ENCODE measurements at places on chromosomes 2 and 18. TPM values are rescaled to one million over a fixed set of nuclear protein-coding genes. Genes with fewer than 3 reads are reported as not detected.

- no peak for DNase-seq
These were observed 256.9 kb downstream of the CDH19 start for GRCh38 chr18:66346833-66347588.

Gene MRO
- polyA plus RNA-seq = not detected

Gene VWC2L
- 0.36 TPM for polyA plus RNA-seq

Gene PLA2R1
- polyA plus RNA-seq = not detected

GRCh38 chr18:46536215-46536874, 120.7 kb downstream of the LOXHD1 start:
- peak; percentile 5 for DNase-seq

DNA sequence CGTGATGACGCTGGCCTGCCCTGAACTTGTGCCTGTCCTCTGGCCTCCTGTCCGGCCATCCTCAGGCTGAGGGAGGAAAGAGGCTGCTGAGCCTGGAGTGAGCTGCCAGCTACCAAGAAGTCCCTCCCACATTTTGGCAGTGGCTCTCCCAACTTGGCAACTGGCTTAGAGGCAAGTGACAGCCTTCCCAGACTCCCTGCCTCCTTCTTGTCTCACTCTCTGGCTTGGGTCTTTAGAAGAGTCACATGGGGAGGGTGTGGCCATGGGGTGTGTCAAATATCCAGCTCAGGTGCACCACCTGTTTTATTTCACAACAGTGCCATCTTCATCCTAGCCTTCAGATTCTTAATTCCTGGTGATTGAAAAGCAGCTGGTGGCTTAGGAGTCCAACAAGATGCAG, 222.9 kb downstream of the PRKCE start:
- peak; percentile 40 for DNase-seq

Gene EIPR1
- polyA plus RNA-seq = 28.2 TPM

Gene ACKR3
- 5.7 TPM for polyA plus RNA-seq

DNA sequence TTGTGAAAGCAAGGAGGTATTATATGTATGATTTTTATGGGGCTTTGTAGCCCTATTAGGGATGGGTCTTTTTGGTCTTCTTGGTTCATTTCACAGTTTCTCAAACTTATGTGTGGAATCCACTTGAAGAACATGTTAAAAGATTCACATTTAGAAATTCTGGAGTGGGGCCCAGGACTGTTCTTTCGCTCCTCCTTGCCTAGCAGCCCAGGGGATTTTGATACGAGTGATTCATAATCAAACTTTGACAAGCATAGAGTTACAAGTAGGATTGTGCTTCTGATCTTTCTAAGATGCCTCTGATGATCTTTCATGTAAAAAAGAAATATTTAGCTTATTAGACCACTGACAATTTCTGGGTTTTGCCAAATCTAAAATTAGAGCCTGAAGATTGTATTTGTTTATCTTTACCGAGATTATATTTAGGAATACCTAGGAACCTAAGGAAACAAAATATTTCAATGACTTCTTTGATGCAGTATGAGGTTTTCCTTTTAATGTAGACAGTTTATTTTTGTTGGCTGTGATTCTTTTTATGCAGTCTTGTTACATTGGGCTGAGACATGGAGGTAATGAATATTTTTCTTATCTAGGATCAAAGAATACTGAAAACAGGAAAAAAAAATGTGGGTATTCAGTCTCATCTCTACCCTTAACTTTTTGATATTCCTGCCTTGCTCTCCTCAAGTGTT, 324.0 kb downstream of the PARD3B start:
- no peak for DNase-seq

- peak; percentile 29 for DNase-seq
These were observed 173.7 kb downstream of the ASXL3 start for GRCh38 chr18:33751613-33752221.

GRCh38 chr2:85784474-85784986, 30.7 kb downstream of the ATOH8 start:
- no peak for DNase-seq

Gene IL36RN
- not detected for polyA plus RNA-seq

GRCh38 chr18:78632111-78632541, 347.5 kb upstream of the SALL3 start:
- no peak for DNase-seq

DNA sequence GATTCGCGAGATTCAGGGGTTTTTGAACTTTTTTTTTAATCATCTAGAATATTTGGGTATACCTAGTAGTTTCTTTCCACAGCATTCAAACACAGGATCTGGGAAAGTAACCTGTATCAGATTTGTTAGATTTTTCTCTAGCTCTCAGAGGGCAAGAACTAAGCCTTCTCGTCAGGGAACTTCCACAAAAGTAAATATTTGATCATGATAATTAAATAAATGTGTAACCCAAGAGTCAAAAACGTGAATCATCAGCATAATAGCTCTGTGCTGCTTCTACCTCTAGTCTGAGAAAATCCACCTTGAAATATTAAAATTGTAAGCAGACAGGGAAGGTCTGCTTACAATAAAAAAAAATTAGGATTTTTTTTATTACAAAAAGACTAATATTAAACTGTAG, 225.7 kb upstream of the SPOPL start:
- no peak for DNase-seq

DNA sequence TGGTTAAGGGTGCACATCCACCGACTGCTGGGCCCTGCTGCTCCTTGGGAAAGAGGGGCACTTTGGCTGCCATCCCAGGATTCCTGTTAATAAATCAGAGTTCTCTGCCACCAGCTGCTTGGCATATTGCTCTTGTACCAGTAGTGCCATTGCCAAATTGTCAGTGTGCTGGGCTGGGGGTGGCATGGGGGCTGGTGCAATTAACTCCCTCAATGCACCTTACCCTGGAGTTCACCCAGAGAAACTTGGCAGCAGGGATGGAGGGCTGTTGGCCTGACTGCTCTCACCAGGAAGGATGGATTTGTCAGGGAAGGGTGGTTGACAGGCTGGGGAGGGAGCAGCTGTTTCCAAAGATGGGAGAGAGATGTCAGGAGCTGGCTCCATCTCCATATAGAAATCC, 94.6 kb upstream of the SKOR2 start:
- DNase-seq = no peak

GRCh38 chr2:108171657-108172056, 68.1 kb upstream of the SULT1C3 start:
- DNase-seq = no peak

Gene CRYBA2
- not detected for polyA plus RNA-seq

DNA sequence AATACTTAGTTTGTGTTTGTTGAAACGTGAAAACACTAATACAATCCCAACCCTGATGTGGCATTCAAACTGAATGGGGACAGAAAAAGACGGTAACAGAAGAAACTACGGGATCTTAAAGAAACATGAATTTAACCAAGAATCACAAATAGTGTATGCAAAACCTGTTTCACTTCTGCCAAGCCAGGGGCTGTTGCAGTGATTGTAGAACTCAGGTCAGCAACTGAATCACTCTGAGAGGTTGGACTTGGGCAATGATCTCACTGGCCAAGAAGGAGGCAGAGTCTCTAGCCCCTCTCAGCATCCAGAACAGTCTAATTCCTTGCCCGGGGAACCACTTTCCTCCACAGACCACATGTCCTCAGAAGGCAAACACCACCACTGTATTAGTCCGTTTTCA, 54.9 kb upstream of the CRIM1 start:
- DNase-seq = no peak

- no peak for DNase-seq
These were observed 1.6 kb downstream of the ELAC1 start for GRCh38 chr18:50969448-50969847.

Gene ANKRD36C
- 49.1 TPM for polyA plus RNA-seq

GRCh38 chr18:27143580-27144287, 41.4 kb downstream of the CHST9 start:
- no peak for DNase-seq

GRCh38 chr18:77250926-77251729, 1.5 kb downstream of the GALR1 start:
- no peak for DNase-seq

GRCh38 chr2:184041077-184041476, 557.3 kb upstream of the ZNF804A start:
- DNase-seq = no peak

- no peak for DNase-seq
These were observed 576.2 kb upstream of the SALL3 start for GRCh38 chr18:78403371-78403770.

GRCh38 chr18:76353500-76353899, 141.5 kb downstream of the ZNF516 start:
- DNase-seq = no peak

GRCh38 chr2:109582928-109583895, 30.6 kb downstream of the SEPTIN10 start:
- DNase-seq = no peak

Gene TGFBRAP1
- 11.4 TPM for polyA plus RNA-seq

Gene EPB41L3
- polyA plus RNA-seq = 316 TPM

GRCh38 chr2:134170294-134170693, 83.6 kb upstream of the MGAT5 start:
- DNase-seq = no peak

DNA sequence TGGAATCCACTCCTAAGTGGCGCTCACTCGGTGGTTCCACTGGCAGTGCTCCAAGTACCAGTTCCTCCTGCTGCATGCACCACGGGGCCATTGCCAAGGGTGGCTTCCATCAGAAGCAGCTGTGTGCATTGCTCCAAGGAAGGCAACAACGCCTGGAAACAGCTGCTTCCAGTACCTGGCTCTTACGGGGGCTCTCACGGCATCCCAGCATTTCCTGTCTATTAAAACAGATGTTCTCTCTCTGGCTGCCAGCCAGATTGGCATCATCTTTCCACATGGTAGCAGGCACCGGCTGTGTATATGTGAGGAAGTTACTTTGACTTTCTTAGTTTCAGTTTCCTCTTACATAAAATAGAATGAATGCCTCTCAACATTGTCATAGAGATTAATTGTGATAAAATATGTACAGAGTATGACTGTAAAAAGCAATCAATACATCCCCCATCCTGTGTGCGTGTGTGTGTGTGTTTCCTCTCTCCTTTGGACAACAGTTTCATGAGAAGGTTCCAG, 84.9 kb downstream of the CMPK2 start:
- DNase-seq = peak; percentile 18

Gene SATB2
- polyA plus RNA-seq = 0.89 TPM

Gene ALPG
- polyA plus RNA-seq = not detected

Gene CDH19
- polyA plus RNA-seq = not detected

DNA sequence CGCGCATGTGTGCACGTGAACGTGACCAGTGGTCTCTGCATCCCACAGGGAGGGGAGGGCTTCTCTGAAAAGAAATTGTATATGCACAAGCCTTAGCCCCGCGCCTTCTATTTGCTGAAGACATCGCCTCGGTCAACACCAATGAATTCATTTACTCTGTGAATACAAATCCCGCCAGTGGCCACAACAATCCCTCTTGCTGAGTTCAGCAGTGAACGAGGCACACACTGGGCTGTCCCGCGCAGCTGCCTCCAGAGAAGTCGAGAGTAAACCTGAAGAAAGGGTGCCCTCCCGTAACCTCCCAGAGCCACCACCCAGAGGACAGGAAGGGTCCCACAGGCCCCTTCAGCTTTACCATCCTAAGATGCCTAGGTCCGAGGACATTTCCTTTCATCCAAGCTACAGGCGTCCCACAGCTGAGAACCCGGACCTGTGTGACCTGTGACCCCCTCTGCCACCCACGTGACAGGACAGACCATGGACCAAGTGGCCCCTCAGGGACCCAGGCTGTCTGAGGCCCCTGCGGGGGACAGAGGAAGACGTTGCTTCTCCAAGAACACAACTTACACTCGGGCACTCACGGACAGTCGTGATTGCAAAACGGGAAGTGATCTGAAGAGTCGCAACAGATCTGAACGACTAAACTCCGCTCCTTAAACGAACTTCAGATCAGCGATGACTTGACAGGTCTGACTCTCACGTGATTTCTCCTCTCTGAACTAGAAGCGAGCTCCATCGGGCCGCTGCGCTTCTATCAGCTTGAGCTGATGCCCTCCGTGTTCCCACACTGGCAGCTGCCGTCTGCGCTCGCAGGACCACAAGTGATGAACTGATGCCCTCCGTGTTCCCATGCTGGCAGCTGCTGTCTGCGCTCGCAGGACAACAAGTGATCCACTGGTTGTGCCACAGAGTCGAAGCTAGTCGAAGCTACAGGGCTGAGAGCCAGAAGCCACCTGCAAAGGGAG, 92.7 kb downstream of the ZNF516 start:
- no peak for DNase-seq

Gene KIAA2012
- polyA plus RNA-seq = 0.05 TPM

DNA sequence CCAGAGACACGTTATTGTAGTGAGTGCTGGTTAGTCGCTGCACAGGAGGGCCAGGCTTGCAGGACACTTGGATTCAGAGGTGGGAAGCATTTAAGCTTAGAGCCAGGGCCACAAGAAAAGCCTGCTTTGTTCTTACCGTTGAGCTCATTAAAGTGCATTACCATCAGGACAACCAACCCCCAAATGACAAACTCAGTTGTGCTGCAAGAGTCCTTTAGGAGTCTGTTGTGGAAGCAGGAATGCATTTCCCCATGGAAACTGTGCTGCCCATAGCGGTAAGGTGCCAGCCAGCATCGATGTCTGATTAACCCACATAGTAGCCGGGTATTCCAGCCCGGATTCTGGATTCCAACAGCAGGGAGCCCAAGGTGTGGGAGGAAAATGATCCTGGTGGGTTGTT, 23.4 kb upstream of the REEP1 start:
- DNase-seq = no peak

DNA sequence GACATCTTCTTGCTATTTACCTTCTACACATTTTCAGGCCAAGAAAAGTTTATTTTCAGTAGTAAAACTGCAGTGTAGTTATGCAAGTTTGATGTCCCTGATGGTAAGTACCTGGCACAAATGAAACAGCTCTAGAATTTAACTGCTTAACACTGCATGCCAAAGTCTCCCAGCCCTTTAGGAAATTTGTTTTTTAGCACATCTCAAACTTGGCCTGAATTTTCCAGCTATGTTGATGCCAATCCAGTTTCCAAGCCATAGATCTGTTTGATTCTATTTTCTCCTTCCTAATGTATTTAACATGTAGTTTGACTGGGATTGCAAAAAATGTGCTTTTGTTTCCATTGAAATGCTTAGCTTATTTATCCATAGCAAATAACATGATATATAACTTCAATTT, 29.3 kb upstream of the ZNF385B start:
- DNase-seq = no peak

GRCh38 chr2:218962859-218963492, 3.5 kb downstream of the CDK5R2 start:
- peak; percentile 99 for DNase-seq

Gene GPR35
- 1.9 TPM for polyA plus RNA-seq

Gene SP140
- 0.53 TPM for polyA plus RNA-seq

Gene SKOR2
- polyA plus RNA-seq = not detected

GRCh38 chr2:241558532-241559322, at the start of gene BOK:
Gene BOK, plus strand, starts transcription at chr2:241558745. Its CDS starts 739 bp downstream, at chr2:241559484.
- peak; percentile 82 for DNase-seq

Gene PAX8
- not detected for polyA plus RNA-seq

Gene G6PC2
- polyA plus RNA-seq = not detected
